Activated T-cell treated with anti-CD3 and anti-CD28 coated beads, Interleukin-2, amount 50 U/mL, for 4 hours (primary cell): ENCODE measurements at places on chromosomes 16 and 17. TPM values are rescaled to one million over a fixed set of nuclear protein-coding genes. Genes with fewer than 3 reads are reported as not detected.

Gene CCL7
- total RNA-seq, result not detected

- DNase-seq, result peak; percentile 32
Observed at GRCh38 chr16:58499615-58500351, at the start of gene NDRG4. Gene NDRG4 (plus strand): TSS chr16:58500143. CDS start chr16:58500249, 106 bp downstream.

DNA sequence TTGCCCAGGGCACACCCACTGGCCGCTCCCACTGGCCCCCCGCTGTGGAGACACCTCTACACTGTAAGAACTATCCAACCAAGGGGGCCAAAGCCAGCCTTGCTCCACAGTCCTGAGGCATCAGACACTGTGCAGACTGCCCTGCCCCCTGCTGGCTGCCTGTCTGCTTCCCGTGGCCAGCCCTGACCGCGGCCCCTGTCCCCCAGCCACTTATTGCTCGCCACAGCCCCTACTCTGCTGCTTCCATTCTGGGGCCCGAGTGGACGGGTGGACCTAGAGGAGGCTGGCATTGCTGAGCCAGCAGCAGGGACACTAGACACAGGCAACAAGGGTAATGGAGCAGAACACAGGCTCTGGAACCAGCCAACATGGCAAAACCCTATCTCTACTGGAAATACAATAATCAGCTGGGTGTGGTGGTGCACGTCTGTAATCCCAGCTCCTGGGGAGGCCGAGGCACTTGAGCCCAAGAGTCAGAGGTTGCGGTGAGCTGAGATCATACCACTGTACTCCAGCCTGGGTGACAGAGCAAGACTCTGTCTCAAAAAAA is 19.7 kb upstream of the LRRC37A3 start:
- DNase-seq, result peak; percentile 47

Gene ITPRIPL2
- total RNA-seq, result 7.8 TPM

GRCh38 chr17:58184308-58184985 is 8.1 kb upstream of the EPX start:
- no peak for DNase-seq

Gene CCL13
- total RNA-seq, result not detected

DNA sequence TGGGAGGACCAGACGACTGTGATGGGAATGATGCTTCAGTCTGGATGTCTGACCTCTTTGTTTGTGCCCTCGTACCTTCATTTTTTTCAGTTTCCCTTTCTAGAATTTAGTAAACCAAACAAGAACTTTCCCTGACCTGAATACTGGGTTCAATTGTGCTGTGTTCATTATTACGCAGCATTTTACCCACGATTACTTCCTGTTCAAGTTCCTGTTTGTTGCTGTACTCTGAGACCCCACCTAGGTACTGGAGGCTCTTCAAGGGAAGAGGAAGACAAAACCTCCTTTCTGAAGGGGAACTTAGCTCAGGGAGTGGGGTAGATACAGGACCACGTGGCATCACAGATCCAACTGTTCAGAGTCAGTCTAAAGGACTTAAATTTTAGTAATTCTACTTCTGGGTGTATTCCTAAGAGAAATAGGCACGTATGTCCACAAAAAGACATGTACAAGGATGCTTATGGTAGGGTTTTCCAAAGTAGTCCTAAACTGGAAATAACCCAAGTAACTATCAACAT is 9.2 kb upstream of the PRKCB start:
- no peak for DNase-seq

- no peak for DNase-seq
Observed at GRCh38 chr17:281365-281999, 71.1 kb downstream of the RPH3AL start.

Gene TLCD3A
- total RNA-seq, result 7.0 TPM

Gene CFAP97D1
- total RNA-seq, result not detected

DNA sequence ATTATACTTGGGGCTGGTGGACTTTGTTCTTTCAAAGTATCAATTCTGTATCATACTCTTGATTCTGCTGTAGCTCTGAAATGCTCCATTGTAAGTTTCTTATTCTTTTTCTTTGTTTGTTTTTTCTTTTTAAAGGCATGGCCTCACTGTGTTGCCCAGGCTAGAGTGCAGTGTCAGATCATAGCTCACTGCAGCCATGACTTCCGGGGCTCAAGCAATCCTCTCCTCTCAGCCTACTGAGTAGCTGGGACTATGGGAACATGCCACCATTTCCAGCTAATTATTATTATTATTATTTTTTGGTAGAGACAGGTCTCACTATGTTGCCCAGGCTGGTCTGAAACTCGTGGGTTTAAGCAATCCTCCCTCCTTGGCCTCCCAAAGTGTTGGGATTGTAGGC is 38.9 kb upstream of the METTL9 start:
- no peak for DNase-seq

GRCh38 chr16:3182608-3183444 is 5.2 kb upstream of the OR1F1 start:
- DNase-seq, result no peak

GRCh38 chr16:50165473-50165872 is 12.4 kb downstream of the TENT4B start:
- no peak for DNase-seq

Gene GJD3
- total RNA-seq, result not detected

DNA sequence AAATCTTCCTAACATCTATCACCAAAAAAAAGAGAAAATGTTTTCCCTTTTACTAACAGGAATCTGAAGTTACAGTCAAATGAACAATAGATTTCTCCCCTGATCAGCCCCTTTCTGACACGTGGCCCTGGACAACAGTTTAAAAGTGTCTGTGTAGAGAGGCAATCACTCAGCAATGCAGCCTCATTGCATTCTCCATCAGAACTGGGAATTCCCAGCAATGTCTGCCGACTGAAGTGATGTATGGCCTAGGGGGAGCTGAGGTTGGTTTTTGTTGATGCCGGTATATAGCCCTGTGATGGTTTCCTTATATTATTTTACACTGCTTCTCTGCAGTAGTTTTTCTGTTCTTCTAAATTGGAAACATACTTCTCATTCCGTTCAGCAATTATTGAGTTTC is 904.3 kb upstream of the CDH8 start:
- no peak for DNase-seq

DNA sequence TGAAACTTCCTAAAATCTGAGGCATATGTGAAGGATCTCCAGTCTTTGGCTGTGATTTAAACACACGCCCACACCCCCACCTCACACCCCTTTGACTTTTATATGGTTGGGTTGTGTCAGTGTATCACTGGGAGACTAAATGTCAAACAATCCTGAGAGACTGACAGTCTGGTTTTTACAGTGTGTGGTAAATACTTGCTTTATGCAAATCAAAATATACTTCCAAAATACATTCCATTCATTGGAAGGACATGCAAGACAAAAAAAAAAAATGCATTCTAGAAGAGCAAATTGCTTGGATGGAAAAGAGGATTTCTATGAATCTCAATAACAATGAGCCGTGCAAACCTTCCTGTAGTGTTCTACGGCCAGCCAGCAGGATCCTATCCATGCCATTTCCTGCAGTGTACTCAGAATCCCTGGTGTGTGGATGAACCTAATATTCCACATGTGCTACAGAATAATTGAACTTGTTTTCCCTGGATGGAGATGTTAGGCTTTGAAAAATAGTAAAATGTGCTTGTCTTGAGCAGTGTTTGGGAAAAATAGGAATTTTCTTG is 602.1 kb upstream of the GOT2 start:
- no peak for DNase-seq
